CD4-positive, alpha-beta memory T cell (primary cell): ENCODE measurements at places on chromosomes 4 and X. TPM values are rescaled to one million over a fixed set of nuclear protein-coding genes. Genes with fewer than 3 reads are reported as not detected.
A peak's percentile ranks its signal among the peaks of the same experiment; 100 is the strongest.

- H3K27me3 ChIP-seq, result no peaks in the 10 kb centered on the region
- peak overlapping the region; percentile 47 for H3K27ac ChIP-seq
Measured at GRCh38 chrX:46587158-46587557, 13.6 kb downstream of the CHST7 start.

DNA sequence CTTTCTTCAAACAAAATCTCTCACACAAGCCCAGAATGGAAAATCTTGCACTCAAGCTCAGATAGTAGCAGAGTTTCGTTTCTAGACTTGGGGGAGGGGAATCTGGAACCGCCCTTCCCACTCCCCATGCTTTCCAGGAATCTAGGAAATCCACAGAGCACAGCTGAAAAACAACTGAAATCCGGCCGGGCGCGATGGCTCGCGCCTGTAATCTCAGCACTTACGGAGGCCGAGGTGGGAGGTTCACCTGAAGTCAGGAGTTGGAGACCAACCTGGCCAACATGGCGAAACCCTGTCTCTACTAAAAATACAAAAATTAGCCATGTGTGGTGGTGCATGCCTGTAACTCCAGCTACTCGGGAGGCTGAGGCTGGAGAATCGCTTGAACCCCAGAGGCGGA lies 127.3 kb upstream of the SLC34A2 start:
- no peak overlapping the region for H3K27ac ChIP-seq
- no peak overlapping the region for H3K4me3 ChIP-seq
- no peaks in the 10 kb centered on the region for H3K36me3 ChIP-seq
- DNase-seq, result no peak
- no peaks in the 10 kb centered on the region for H3K27me3 ChIP-seq
- no peaks in the 10 kb centered on the region for H3K4me1 ChIP-seq

The FATE1 gene
- not detected for polyA plus RNA-seq

The UVSSA gene
- 2.4 TPM for polyA plus RNA-seq

The RAI2 gene
- polyA plus RNA-seq, result 0.34 TPM
